Fibroblast of upper back skin (primary cell): ENCODE measurements at places on chromosomes 5 and 9.

DNA sequence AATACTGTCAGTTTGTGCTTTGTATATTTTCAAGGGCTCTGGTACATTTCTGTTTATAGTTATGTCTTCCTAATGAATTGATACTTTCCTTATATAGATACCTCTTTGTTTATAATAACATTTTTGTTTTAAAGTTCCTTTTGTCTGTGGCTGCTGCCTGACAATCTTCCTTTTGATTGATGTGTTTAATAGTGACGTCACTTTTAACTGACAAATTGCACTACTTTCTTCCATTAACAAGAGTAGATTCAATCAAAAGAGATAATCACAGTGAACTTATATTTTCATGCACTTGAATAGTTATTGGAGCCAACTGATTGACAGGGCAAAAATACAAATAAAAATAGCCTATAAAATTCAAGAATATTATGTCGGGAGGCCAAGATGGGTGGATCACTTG lies 371.7 kb downstream of the ANXA1 start:
- no peak for DNase-seq

GRCh38 chr9:115118879-115119218 lies 892 bp upstream of the TNC start:
- peak; percentile 96 for DNase-seq

- DNase-seq = no peak
These were observed 826.1 kb downstream of the PRELID2 start for GRCh38 chr5:145008876-145009530.

DNA sequence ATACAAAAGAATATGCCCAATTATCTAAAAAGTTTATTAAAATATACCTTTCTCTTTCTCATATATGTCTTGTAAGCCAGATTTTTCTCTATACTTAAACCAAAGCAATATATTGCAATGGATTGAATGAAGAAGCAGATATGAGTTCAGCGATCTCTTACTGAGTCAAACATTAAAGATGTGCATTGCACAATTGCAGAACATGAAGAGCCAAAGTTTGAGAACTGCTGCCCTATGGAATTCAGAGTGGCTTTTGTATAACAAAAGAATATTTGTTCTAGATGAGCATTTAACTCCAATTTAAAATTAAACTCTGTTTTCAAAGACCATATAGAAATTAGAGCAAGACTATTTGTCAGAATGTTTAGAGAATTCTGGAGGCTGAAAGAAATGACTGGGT lies 519.0 kb upstream of the DAB2 start:
- DNase-seq = peak; percentile 49

DNA sequence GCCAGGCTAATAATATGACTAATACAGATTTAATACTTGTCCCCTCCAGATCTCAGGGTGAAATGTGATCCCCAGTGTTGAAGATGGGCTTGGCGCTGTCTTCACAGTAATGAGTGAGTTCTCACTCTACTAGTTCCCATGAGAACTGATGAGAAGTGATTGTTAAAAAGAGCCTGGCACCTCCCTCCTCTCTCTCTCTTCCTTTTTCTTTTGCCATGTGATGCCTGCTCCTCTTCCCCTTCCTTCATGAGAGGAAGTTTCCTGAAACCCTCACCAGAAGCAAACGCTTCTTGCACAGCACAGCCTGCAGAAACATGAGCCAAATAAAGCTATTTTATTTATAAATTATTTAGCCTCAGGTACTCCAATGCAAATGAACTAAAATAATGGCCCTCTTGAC lies 55.2 kb downstream of the GLDC start:
- DNase-seq = no peak

- DNase-seq = no peak
These were observed 45.0 kb upstream of the PRRC2B start for GRCh38 chr9:131348631-131349521.

DNA sequence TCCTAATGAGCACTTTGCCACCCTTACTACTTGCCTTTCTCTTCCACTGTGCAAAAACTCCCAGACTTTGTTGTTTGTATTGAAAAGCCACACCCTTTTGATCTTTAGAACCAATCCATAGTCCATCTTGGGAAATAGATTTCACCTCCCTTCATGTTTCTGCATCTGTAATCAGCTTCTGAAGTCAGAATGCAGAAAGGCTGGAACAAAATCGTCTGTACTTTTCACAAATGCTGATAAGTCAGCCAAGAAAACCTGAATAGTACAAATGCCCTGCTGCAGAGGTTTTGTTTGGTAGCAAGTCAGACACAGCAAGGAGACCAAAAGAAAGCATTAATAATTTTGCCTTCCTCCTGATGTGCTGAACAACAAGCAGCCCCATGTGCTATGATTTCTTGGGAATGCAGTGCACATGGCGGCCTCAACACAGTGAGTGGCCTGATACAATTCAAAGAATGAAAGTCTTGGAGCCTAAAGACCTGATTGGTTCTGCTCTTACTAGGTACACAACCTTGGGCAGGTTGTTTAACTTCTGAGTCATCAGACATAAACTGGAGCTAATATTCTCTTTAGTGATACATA lies 59.2 kb upstream of the STK32A start:
- DNase-seq = no peak

- DNase-seq = no peak
These were observed 4.5 kb downstream of the NUDT2 start for GRCh38 chr9:34333836-34334235.

DNA sequence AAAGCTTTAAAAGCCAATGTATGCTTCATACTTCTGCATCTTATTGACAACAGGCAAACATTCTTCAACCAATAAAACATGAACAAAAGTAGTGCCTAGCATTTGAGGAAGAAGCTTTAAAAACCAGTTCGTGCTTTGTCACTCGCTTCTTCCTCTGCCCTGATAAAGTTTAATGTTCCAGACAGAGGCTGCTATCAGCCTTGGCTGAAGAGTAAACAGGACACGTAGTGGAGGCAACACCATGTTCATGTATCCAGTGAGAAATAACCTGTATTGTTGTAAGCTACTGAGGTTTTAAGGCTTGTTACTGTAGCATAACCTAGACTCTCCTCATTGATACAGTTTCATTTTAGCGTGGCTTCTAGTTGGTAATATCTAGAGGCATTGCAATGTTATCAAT lies 3.2 kb upstream of the FUBP3 start:
- DNase-seq = no peak

DNA sequence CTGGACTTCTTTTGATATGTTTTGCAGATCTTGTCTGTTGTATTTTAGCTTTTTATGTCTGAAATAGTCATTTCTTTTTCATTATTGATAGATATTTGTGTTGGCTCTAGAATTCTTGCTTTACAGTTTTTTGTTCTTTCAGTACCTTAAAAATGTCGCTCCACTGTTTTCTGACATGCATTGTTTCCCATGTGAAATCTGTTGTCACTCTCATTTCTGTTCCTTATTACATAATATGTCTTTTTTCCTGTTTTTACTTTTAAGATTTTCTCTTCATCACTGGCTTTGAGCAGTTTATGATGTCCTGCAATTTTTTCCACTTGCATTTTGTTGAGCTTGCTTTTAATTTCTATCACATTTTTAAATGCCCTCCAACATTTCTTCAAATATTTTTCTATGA lies 270.4 kb upstream of the TARS1 start:
- no peak for DNase-seq

DNA sequence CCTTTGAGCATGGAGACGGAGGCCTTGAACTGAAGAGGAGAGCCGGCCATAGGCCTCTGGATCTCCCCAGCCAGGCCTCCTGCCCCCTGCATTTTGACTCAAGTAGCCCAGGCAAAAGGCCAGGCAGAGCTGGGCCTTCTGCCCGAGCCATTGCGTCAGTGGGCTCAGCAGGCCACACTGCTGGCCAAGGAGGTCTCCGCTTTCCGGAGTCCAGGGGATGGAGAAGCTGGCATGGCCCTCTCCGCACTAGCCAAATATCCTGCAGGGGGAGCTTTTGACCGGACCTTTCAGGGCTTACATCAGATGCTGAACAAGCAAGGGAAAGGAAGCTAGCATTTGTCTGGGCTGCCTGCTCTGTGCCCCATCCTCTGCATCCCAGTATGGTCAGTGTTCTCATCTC lies 386.8 kb downstream of the TRIM36 start:
- DNase-seq = peak; percentile 3

DNA sequence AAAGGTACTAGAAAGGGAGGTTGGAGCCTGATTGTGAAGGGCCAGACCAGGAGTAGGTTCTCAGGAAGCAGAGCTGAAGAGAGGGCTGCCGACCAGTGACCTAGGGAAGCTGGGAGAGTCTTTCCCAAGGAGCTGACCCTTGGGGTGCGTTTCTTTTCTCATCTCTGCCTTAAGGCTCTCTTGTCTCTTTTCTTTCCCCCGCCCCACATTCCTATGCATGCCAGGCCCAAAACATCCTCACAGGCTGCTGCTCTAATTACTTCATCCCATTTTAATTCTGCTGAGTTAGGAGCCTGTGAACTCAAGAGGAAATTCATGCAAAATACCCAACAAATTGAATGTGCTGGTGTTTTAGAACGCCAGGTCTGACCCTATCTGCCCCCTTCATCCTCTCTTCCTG lies 46.9 kb upstream of the HSPA9 start:
- no peak for DNase-seq

- no peak for DNase-seq
These were observed 20.6 kb upstream of the CMBL start for GRCh38 chr5:10328323-10328722.

DNA sequence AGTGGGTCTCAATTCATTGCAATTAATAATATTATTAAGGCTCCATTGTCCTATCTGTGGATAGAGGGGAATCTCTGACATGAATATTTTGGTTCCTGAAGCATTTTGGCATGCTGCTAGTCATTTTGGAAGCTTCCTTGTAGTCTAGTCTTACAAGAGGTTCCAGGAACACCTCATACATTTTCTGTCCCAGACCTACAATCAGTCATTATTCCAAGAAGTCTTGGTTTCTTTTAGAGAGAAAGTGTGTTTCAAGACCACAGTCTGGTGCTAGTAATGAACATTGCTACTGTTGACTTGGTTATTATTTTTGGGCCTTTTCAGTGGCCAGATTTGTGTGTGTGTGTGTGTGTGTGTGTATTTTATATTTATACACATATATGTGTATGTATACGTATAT lies 98.9 kb downstream of the ERCC6L2 start:
- DNase-seq = no peak

GRCh38 chr5:76074487-76075065 lies 8.6 kb upstream of the SV2C start:
- no peak for DNase-seq

DNA sequence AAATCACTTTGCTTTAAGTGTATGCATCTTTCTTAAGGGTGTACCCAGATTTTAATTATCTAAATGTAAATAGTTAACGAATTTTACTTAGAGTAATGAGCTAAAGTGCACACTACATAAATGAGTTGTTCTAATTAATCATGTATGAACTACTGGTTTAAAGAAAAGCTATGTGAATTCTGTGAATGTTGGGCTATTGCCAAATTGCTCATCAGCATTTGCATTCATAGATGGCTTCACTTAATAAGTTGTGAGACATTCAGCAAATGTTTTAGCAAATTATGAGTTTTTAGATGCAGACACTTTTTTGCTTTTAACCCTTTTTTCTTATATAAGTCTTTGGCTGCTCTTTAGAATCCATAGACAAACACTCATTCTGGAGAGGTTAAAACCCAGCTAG lies 175.7 kb downstream of the PBX3 start:
- DNase-seq = no peak

- DNase-seq = no peak
These were observed 38.5 kb downstream of the MACROH2A1 start for GRCh38 chr5:135360278-135361274.

- DNase-seq = no peak
These were observed 111.8 kb upstream of the LHFPL2 start for GRCh38 chr5:78760366-78760765.

GRCh38 chr9:81416476-81417298 lies 272.7 kb downstream of the TLE1 start:
- DNase-seq = peak; percentile 75

DNA sequence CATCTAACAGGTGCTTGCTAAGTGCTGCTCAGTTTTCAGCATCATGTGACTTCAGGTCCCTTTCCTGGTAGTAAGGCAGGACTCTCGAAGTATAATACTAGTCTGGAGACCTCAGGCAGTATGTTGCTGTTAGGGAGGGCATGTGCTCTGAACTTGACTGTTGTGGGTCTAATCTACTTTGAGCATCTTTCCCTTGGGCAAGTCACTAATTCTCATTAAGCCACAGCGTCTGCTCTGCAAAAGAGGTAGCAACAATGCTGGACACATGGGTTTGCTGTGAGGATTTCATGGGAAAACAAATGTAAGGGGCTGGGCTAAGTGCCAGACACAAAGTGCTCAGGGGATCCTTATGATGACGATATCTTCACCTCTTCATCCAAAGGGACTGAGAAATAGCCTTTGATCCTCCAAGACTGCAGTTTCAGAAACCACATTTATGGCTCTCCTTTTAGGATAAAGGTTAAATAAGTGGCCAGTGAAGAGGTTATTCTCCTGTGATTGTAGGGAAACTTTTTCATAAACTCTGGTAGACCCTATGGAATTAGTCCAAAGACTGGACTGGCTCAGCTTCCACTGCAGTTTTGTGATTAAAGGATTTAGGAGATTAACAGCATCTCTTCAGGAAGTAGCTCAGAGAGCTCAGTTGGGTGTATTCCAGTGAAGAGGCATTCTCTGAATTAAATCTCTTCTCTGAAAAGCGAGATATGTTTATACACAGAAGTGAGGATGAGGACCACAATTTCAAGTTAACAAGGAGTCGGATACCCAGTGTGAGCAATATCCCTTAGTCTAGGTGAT lies 216.6 kb downstream of the SGCD start:
- DNase-seq = no peak
